ENCODE measurements at places on chromosomes 3 and 15.

GRCh38 chr15:25718169-25718536 is 145.0 kb downstream of the ATP10A start:
- no peak for DNase-seq

GRCh38 chr15:99944131-99944530 is 210.9 kb upstream of the LYSMD4 start:
- DNase-seq, result no peak

GRCh38 chr15:64355348-64355943 is 527 bp downstream of the CSNK1G1 start:
- peak; percentile 17 for DNase-seq

DNA sequence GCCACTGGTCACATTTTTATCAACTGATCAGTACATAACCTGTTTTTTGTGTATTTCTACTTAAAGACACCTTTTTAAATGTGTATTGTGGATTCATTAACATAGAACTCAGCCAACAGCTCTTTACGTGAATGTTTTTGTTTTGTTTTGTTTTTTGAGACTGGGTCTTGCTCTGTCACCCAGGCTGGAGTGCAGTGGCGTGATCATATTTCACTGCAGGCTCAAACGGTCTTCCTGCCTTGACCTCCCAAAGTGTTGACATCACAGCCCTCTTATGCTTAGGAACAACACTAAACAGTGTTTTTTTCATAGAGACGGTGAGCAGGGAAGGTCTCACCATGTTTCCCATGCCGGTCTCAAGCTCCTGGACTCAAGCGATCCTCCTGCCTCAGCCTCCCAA is 9.9 kb downstream of the PSMA4 start:
- DNase-seq, result no peak

DNA sequence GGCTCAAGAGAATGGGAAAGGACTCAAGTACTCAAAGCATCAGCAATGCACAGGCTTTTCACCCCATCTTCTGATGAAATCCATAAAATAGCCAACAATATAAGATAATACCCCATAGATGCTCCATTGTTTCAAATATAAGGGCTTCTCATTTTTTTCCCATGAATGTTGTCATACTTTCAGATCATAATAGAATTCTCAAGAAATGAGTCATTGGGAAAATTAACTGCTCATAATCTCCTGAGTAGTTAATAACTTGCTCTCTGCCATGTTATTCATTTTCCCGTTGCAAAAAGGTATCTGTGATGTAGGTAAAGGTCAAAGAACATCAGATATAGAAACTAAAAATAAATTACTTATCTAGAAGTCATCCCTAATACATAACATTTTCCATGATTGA is 121.9 kb downstream of the NSUN3 start:
- no peak for DNase-seq

DNA sequence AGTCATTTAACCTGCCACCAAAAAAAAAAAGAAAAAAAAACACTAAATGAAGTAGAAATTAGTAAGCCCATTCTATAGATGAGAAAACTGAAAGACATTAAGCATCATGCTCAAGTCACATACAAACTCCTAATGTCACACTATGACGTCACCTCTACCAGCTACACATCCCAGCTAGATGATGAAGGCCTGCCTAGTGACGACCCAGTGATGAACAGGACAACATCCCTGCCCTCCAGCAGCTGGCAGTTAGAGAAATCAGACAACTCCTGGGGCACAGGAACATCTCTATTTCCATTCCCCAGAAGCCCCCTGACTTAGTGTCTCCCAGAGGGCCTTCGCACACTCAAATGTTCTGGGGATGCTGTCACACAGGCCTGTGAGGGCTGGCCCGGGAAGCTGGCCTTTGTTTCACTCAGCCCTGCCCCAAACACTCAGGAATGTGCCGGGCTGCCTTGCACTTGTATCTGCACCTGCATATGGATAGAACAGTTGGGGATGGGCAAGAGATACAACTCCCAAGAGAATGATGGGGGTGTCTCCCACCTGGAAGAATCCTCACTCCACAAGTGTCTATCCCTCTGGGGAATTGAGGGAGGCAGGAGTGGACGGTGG is 7.0 kb upstream of the HAPLN3 start:
- DNase-seq, result no peak

DNA sequence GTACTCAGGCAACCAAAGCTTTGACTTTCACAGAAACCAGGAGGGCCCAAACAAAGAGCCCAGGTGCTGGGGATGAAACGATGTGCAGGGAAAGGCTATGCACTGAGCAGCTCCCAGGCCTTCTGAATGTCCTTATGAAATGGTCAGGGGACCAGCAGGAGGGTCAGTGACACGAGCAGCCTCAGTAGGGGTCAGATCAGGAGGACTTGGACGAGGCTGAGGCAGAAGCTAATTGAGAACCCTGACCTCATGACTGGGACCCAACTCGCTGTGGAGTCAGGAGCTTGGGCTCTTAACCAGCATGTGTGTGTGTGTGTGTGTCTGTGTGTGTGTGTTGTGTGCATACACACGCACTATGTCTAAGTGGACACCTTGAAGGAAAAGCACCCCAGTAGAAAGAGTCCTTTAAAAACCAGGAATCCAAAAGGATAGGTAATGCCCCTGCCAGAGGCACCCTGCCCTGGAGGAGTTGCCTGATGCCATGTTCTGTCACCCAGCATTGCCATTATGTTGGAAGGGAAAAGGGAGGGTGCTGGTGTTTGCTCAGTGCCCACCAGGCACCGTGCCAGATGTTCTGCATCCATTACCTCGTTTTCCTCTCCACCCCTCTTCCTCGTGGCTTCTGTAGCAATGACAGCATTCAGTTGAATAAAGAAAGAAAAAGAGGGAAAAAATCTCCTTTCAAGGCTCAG is 50.9 kb downstream of the CORO2B start:
- DNase-seq, result no peak

GRCh38 chr15:98506711-98507110 is 141.6 kb upstream of the IGF1R start:
- no peak for DNase-seq

DNA sequence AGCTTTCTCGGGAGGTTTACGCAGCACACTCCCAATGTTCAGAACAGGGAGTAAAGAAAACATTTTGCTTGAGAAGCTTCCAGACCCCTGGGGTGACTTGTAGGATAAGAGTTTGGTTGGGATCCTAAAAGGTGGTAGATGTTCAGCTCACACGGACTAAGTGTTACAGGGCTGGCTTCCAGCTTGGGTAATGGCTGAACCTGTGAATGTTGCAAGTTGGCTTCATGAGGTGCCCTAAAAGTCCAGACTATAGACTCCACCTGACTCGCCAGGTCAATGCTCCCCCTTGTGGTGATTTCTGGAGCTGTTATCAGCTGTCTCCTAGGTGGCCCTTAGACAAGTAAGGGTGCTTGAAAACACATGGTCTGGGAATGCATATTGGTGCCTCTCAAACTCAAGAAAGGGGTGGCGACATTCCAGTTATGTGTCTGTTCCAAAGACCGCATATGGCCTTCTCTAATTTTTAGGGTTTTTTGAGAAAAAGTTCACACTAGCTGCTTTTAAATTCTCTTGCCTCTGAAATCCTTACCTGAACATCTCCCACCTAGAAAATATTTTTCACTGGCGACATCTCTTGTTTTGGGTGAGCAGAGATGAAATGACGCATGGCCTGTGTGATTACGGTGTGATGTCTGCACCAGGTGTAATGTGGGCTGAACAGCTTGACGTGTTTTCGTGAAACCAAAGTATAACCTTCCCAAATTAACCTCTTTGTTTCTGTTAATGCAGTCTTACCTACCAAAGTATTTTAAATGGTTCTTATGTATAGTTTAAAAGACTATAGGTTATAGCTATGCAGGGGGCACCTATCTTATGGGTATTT is 175.7 kb upstream of the KBTBD8 start:
- peak; percentile 49 for DNase-seq

DNA sequence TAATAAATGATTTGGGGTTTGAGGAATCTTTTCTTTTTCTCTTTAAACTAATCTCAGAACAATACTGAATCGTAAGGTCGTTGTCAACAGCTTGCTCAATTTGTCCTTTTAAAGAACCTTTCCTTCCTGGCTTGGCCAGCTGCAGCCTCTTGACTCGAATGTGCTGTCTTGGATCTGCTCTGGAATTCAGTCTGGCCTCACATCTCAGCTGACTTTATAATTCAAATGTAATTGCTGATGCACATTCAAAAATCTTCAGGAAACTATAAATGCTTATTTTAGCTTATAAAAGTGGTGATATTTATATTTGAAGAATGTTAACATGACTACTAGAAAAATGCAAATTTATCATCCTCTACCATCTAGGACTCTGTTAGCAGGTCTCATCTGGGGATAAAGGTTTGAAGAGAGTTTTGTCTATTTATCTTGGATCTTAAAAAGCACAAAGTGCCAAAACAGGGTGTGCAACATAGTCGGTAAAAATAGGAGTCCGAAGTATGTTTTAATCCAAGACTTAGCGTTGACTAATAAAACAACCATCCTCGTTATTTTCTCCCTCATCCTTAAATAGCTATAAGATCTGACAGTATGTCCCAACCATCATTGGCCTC is 1035.2 kb downstream of the MCTP2 start:
- DNase-seq, result no peak

GRCh38 chr15:71411538-71412482 is 296.5 kb downstream of the THSD4 start:
- no peak for DNase-seq

DNA sequence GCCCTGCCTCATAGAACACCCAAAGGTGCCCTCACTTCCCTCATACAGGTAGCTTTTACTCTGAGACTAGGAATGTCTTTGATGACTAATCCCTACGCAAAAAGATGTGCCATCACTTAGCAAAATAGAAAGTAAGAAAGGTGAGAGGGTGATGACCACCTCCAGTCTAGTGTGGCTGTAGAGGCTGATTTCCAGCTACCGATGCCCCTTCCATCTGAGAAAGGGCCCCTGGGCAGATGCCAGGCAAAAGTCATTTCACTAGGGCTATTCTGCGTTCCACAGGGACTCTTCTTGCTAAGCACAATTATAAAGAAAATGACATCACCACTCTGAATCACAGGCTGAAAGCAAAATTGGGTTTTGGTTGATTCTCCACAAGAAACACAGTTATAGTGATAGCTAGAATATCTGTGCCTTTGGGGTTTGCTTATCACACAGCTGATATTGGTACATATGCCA is 77.4 kb downstream of the RBPMS2 start:
- DNase-seq, result no peak

DNA sequence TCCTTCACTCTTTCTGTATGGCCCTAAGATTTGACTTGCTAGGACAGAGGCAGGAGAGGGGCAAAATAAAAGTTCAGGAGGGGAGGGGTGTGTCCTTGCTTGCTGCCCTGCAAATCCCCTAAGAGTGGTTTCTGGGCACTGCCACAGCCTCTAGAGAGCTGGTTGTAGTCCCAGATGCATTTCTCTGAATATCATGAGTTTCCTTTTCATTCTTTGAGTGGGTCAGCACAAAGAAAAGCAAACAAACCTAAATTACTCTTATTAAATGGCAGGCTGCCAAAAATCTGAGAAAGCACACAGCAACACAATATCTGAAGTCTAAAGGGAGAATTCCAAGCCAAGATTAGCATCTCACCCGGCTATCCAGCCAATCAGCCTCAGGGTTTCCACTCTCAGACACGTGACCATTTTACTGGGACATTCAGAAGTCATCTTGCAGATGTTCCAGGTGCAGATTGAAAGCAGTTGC is 919.3 kb downstream of the TUSC7 start:
- no peak for DNase-seq

DNA sequence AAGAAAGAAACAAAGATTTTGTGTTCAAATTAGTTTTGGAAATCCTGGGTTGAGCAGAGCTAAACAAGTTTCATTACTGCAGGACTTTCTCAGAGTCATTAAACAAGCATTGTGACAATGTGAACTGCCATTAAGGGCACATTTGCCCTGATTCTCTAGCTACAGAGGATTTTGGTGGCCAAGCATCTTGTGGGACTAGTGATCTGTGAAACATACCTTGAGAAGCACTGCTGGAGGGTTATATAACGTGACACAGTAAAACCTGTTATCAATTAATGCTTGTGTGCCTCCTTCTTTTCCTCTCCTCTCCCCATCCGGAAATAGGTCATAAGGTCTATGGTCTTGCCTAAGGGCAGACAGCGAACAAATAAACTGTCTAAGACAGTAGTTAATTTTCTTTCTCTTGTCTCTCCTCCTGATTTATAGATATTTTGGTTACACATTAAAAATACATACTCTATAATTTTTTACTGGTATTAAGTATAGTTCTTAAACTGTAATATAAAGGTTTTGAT is 167.3 kb upstream of the NANOGP8 start:
- DNase-seq, result no peak

- no peak for DNase-seq
Measured at GRCh38 chr3:115885621-115886020, 262.3 kb downstream of the GAP43 start.

GRCh38 chr15:81893182-81893835 is 152.5 kb downstream of the MEX3B start:
- no peak for DNase-seq

DNA sequence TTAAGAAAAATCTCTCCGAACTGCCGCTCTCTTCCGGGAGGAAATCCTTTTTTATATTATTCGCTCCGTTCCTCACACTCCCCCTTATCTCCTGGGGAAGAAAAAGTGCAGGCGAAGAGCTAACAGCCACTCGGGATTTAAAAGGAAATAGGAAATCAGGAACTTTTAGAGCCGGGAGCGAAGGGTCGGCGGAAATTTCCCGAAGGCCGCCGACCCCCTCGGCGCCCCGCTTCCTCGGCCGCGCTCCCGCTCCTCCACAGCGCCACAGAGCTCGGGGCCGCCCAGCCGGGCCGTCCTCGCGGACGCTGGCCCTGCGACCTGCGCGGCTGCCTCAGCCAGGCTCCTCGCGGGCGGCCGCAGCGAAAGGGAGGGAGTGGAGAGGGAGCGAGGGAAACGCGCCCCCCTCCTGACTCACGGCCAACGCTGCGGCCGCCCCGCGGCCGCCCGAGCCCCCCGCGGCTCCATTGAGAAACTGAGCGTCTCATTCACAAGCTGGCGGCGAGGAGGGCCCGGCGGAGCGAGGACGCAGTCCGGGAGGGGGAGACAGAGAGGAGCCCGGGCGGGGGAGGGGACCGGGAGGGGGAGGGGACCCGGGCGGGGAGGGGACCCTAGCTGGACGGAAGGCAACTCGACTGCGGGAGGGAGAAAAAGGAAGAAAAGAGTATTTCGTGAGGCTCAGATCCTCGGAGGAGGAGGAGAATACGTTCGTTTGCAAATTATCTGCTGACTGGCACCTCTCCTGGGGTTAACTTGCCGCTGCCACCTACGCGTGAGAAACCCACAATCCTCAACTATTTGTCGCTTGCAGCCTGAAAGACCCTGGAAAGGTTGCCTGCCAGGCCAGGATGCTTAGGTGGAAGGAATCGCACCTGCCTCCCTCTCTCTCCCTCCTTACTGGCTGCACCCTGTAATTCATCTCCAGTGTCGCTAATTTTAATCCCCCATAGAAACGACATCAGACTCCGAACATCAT is at the start of gene PTPN9:
TSS of gene PTPN9 (minus strand) at position 368 of the 973 bp plus-strand sequence. CDS start 539 bp downstream, outside the sequence.
- DNase-seq, result peak; percentile 61

- no peak for DNase-seq
Measured at GRCh38 chr15:42710662-42711061, 26.3 kb downstream of the CDAN1 start.

DNA sequence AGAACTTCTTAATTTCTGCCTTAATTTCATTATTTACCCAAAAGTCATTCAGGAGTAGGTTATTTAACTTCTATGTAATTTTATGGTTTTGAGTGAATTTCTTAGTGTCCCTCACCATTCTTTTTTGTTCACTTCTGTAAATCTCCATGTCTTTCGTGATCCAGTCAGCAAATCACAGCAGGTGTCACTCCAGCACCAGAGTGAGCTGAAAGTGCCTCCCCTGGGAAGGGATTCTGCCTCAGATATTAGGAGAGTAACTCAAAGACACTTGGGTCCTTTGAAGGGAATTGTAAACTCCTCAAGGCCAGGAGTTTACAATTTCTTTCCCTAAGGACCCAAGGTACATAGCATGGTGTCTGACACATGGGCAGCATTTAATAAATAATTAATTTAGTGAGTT is 207.6 kb upstream of the AZI2 start:
- DNase-seq, result no peak

Measured in stimulated activated CD8-positive, alpha-beta memory T cell treated with anti-CD3 and anti-CD28 coated beads, Interleukin-2, amount 100 ng/mL, for 48 hours (primary cell).